ENCODE measurements at places on chromosomes 4 and X. TPM values are rescaled to one million over a fixed set of nuclear protein-coding genes. Genes with fewer than 3 reads are reported as not detected.
A peak's percentile ranks its signal among the peaks of the same experiment; 100 is the strongest.

MAGEA8 gene
- total RNA-seq, result not detected

CDX4 gene
- not detected for total RNA-seq

TLL1 gene
- not detected for total RNA-seq

- H3K4me3 ChIP-seq, result no peak overlapping the region
- no peak overlapping the region for H3K27ac ChIP-seq
- H3K4me1 ChIP-seq, result no peaks in the 10 kb centered on the region
Observed at GRCh38 chr4:122017296-122017695, 65.4 kb upstream of the TRPC3 start.

DNA sequence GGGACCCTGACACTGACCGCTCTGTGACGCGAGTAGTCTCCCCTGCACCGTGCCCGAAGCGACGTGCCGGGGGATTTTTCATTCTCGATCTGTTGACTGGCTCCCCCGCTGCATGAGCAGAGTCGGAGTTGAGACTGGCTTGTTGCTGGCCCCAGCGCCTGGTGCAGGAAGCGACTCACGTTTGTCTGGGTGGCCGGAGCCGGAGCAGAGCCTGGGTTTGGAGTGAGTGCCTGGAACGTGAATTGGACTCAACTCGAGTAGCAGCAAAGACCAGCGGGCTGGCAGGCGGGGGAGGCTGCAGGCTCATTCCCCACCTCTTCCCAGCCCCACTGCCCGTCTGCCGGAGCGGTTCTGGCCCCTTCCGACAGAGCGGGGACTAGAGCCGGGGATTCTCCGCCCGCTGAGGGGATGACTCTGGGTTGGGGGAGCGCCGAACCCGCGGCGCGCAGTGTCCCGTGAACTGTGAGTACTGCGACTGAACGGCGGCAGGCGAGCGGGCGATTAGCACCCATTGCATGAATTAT, 554 bp downstream of the PCDH7 start:
- H3K4me1 ChIP-seq, result peaks cover 13% of the 10 kb centered on the region
- DNase-seq, result no peak
- no peak overlapping the region for H3K4me3 ChIP-seq
- H3K36me3 ChIP-seq, result no peaks in the 10 kb centered on the region
- H3K27ac ChIP-seq, result no peak overlapping the region

DNA sequence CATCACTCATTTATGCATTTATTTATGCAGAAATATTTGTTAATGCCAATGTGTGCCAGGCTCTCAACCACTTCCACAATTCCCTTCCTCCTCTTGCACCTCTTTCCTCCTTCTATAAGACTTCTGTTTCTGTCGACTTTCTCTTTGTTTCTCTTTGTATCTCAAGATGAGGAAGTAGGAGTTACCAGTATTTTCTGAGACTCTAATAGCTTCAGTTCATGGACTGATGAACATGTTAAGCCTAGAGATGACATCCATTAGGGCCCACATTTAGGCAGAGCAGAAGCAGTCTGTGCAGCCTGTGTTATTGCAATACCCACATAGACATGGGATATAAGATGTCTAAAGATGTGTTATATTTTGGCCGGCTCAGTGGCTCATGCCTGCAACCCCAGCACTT, 241.8 kb upstream of the SMIM31 start:
- H3K36me3 ChIP-seq, result no peaks in the 10 kb centered on the region
- no peak for DNase-seq

GRCh38 chrX:109839694-109840567, 106.9 kb upstream of the ACSL4 start:
- H3K27ac ChIP-seq, result no peak overlapping the region
- DNase-seq, result no peak
- no peaks in the 10 kb centered on the region for H3K27me3 ChIP-seq
- no peaks in the 10 kb centered on the region for H3K4me1 ChIP-seq

DNA sequence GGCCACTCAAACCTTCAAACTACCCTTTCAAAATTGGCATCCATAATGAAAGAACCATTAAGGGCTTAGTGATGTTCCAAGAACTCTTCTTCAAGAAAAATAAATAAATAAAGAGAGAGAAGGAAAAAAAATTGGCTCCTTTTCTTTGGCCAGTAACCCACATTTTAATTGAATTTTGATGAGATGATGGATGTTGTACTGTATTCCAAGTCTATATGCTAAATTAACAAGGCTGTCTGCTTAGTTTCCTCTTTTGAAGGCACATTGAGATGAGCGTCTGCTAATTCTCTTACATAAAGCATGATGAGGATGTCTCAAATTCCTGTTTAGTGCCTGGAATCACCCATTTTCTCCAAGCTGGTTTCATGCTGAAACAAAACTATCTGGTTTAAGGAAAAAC, 33.4 kb downstream of the PHOX2B start:
- no peak overlapping the region for H3K4me3 ChIP-seq
- no peak for DNase-seq
- H3K27ac ChIP-seq, result no peak overlapping the region
- no peaks in the 10 kb centered on the region for H3K4me1 ChIP-seq
- no peaks in the 10 kb centered on the region for H3K36me3 ChIP-seq

DNA sequence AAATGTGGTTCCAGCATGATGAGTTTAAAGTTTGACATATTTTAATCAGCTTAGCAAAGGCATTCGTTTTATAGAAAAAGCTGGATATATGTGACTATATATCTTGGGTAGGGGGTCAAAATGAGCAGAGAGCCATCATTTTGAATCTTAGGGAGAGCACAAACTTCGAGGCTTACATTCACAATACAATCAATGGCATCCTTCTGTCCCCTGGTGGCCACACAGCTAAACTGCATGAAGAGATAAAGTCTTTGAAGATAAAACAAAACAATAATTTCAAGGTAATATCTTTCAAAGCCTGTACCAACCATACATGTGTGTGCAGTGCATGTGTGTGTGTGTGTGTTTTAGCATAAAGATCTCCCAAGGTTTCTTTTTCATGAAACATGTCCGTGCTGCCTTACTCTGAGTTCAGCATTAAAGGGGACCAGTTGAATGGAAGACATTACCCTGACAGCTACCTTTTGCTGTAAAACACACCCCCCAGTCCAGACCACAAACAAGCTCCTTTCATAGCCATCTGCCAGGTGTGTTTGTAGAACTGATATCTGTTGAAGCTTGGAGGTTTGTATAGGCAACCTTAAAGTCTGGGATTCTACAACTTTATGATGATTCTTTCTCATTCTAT, 22.0 kb downstream of the DYNLT3 start:
- no peak overlapping the region for H3K4me3 ChIP-seq
- peak; percentile 68 for DNase-seq
- H3K27me3 ChIP-seq, result no peaks in the 10 kb centered on the region
- no peak overlapping the region for H3K27ac ChIP-seq

GRCh38 chr4:55318175-55319129, 27.6 kb upstream of the SRD5A3 start:
- peaks cover 4% of the 10 kb centered on the region for H3K27me3 ChIP-seq
- no peak for DNase-seq
- H3K4me1 ChIP-seq, result no peaks in the 10 kb centered on the region
- H3K27ac ChIP-seq, result no peak overlapping the region
- H3K4me3 ChIP-seq, result no peak overlapping the region
- no peaks in the 10 kb centered on the region for H3K36me3 ChIP-seq

GRCh38 chrX:108064613-108065012, 19.7 kb downstream of the VSIG1 start:
- DNase-seq, result no peak
- H3K36me3 ChIP-seq, result no peaks in the 10 kb centered on the region
- no peaks in the 10 kb centered on the region for H3K4me1 ChIP-seq
- H3K27me3 ChIP-seq, result no peaks in the 10 kb centered on the region
- H3K27ac ChIP-seq, result no peak overlapping the region
- H3K4me3 ChIP-seq, result no peak overlapping the region

GRCh38 chr4:155591738-155592143, 74.9 kb upstream of the GUCY1A1 start:
- no peaks in the 10 kb centered on the region for H3K27me3 ChIP-seq
- H3K27ac ChIP-seq, result no peak overlapping the region
- no peak for DNase-seq
- H3K4me1 ChIP-seq, result no peaks in the 10 kb centered on the region
- H3K36me3 ChIP-seq, result no peaks in the 10 kb centered on the region

GRCh38 chr4:79588679-79589078, 180.7 kb upstream of the GK2 start:
- H3K36me3 ChIP-seq, result no peaks in the 10 kb centered on the region
- no peak for DNase-seq
- no peaks in the 10 kb centered on the region for H3K27me3 ChIP-seq
- no peaks in the 10 kb centered on the region for H3K4me1 ChIP-seq

- H3K27ac ChIP-seq, result no peak overlapping the region
- no peak for DNase-seq
- H3K27me3 ChIP-seq, result no peaks in the 10 kb centered on the region
- H3K36me3 ChIP-seq, result no peaks in the 10 kb centered on the region
- H3K4me1 ChIP-seq, result no peaks in the 10 kb centered on the region
Observed at GRCh38 chr4:172631832-172632231, 536.8 kb upstream of the GALNT7 start.

DNA sequence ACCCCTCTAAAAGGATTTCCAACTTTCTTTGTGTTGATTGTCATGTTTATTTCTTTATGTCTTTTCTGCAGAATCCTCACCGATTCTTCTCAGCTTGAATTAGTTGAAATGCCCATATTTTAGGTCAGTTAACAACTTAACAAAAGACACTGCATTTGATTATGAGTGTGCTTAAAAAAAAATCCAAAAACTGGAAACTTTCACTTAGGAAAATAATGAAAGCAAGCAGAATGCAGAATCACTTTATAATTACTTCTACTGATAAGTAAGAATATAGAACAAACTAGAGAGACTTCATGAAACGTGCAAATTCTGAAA, 111.0 kb upstream of the PTPN13 start:
- no peaks in the 10 kb centered on the region for H3K36me3 ChIP-seq
- no peak overlapping the region for H3K27ac ChIP-seq
- H3K27me3 ChIP-seq, result no peaks in the 10 kb centered on the region
- DNase-seq, result no peak

DNA sequence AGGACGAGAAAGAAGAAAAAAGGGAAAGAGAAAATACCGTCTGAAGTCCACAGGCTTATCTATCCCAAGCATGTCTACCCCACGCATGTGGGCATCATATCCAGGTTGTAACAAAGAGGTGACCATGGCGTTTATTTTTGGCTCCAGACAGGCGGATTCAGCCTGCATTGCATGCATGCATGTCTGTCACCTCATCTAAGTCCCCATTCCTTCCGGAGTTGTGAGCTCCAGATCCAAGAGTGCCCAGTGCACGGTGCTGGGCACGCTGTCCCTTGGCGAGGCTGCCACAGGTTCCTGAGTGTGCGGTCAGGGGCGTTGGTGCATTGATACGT, 905 bp upstream of the GALNTL6 start:
- H3K4me1 ChIP-seq, result peaks cover 28% of the 10 kb centered on the region
- no peak overlapping the region for H3K27ac ChIP-seq
- peak overlapping the region; percentile 30 for H3K4me3 ChIP-seq
- no peaks in the 10 kb centered on the region for H3K27me3 ChIP-seq
- no peaks in the 10 kb centered on the region for H3K36me3 ChIP-seq
- DNase-seq, result no peak

DNA sequence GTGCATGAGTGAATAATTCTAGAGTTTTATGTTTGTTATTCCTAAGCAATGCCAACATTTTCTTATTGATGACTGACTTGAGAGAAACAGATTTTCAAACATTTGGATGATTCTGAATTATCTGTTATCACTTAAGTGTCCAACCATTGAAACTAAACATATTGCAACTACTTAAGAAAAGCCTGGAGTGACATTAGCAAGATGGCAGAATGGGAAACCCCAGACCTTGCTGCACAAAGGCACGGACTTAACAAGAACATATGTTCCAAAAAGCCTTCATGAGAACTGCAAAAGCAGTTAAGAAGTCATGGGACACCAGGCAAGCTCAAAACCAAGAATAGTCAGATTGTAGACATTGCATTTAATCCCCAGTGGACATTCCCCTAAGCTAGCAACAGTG, 215.1 kb downstream of the DCHS2 start:
- DNase-seq, result no peak
- H3K36me3 ChIP-seq, result no peaks in the 10 kb centered on the region
- no peaks in the 10 kb centered on the region for H3K4me1 ChIP-seq
- H3K27me3 ChIP-seq, result no peaks in the 10 kb centered on the region
- no peak overlapping the region for H3K27ac ChIP-seq

GRCh38 chr4:170009291-170009690, 16.9 kb downstream of the MFAP3L start:
- H3K27ac ChIP-seq, result no peak overlapping the region
- peaks cover 5% of the 10 kb centered on the region for H3K4me1 ChIP-seq
- no peak for DNase-seq

GRCh38 chrX:84046403-84046984, 141.5 kb downstream of the RPS6KA6 start:
- no peaks in the 10 kb centered on the region for H3K36me3 ChIP-seq
- H3K27ac ChIP-seq, result no peak overlapping the region
- H3K27me3 ChIP-seq, result no peaks in the 10 kb centered on the region
- no peak overlapping the region for H3K4me3 ChIP-seq
- no peaks in the 10 kb centered on the region for H3K4me1 ChIP-seq

- no peaks in the 10 kb centered on the region for H3K27me3 ChIP-seq
- H3K4me3 ChIP-seq, result no peak overlapping the region
- no peak overlapping the region for H3K27ac ChIP-seq
- H3K4me1 ChIP-seq, result no peaks in the 10 kb centered on the region
- DNase-seq, result no peak
Observed at GRCh38 chr4:141849778-141850177, 213.4 kb downstream of the IL15 start.

Data from B cell (primary cell).